ENCODE measurements at places on chromosomes 3 and 15. TPM values are rescaled to one million over a fixed set of nuclear protein-coding genes. Genes with fewer than 3 reads are reported as not detected.

Gene RGMA
- not detected for total RNA-seq

Gene GLDN
- total RNA-seq: not detected

DNA sequence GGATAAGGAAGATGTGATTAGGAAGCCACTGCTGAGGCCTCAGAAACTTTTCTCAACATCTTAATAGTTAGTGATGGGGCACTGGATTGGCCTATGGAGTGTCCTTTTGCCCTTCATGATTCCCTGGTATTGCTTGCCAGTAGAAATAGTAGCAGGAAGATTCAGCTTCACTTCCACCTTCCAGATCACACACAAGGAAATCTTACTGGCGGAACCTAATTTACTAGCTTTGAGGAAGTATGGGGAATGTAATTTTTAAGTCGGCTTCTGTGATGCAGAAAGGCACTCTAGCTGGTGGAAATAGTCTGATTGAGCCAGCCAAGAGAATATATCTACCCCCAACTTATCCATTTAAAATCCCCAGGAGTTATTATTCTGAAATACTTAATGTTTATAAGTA, 46.5 kb downstream of the LPP start:
- no peak for DNase-seq

DNA sequence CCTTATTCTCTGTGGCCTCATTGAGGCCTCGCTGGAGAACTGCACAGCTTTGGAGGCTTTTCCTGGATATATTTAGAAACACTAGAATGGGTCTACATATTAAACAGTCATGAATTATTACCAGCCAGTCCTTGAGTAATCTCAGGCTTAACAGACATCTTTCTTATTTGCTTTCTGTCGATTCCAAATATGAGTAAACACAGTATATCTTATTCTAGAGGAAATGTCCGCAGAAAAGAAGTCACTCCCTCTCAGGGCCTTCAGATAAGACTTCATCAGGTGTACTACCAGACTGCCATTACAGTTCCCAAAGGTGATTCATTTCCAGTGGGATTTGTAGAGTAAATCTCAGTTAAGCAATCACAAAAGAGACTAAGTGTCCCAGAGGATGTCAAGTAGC, 310.7 kb downstream of the RBMS3 start:
- no peak for DNase-seq

DNA sequence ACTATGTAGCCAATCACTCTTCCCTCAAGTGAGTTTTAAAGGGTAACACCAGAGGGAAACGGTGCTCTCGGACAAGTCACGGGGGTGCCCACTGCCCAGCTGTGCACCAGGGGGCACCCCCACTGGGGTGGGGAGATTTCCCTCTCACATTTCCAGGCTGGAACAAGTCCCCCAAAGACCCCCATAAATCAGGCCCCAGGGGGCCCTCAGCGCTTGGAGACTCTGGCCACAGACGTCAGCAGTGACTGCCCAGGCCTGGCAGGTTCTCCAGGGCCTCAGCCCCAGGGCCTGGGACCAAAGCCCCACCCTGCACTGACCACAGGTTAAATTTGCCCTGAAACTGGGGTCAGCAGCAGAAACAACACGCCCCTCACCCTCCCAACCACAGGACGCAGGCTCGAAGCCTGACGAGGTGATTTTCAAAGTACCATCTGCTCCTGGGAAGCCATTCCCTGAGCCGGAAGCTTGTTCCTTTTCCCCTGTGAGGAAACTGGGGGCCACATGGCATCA, 17.0 kb downstream of the XXYLT1 start:
- no peak for DNase-seq

DNA sequence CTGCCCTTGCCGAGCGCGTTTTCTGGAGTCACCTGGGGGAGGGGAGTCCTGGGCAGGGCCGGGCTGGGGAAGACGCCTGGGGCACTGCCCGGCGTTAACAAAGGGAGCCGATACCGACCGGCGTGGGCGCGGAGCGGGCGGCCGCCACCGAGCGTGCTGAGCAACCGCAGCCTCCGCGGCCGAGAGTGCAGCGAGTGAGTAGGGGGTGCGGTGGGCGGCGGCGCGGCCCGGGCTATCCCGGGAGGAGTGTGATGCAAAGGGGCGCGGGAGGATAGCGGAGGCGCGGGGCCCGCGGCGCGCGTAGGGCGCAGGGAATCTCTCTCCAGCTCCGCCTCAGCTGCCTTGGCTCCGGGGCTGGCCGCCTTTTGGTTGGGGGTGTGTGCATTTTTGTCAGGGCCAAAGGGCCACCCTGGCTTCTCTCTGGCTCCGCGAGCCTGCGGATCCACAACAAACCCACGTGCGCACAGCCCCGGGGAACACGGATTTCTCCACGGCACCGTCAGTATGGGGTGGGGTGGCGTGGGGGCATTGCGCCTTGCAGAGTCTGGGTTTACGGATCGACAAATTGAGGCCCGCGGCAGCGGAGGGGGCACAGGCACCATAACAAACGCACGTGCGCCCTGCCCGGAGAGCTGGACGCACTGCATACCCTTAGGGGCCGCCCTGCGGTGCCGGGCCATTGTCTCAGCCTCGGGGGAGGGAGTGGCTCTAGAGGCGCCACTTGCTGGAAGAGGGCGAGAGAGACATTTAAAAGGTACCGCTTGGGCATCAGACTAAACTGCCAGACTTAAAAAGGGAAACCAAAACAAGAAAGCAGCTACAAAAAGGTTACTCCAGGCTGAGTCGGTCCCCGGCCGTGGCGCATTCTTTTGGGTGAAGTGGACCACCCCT, 560 bp downstream of the ST6GAL1 start:
- peak; percentile 89 for DNase-seq

- DNase-seq: no peak
Measured at GRCh38 chr3:61947456-61947855, 386.1 kb downstream of the PTPRG start.

DNA sequence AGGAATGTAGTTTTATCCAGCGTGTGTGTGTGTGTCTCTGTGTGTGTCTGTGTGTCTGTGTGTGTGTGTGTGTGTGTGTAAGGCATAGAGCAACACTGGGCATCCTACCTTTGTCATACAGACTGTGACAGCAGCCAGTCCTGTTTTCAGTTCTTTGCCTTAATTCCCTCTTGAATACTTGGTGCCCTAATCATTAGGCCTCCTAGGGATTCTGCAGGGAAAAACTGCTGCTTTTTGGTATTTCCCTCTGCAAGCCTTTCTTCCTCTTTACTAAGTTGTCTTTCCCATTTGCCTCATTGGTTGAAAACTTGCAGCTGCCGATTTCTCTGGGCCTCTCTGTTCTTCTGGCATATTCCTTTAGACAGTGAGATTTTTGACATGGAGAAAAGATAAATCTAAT, 9.2 kb downstream of the SLC25A36 start:
- no peak for DNase-seq

DNA sequence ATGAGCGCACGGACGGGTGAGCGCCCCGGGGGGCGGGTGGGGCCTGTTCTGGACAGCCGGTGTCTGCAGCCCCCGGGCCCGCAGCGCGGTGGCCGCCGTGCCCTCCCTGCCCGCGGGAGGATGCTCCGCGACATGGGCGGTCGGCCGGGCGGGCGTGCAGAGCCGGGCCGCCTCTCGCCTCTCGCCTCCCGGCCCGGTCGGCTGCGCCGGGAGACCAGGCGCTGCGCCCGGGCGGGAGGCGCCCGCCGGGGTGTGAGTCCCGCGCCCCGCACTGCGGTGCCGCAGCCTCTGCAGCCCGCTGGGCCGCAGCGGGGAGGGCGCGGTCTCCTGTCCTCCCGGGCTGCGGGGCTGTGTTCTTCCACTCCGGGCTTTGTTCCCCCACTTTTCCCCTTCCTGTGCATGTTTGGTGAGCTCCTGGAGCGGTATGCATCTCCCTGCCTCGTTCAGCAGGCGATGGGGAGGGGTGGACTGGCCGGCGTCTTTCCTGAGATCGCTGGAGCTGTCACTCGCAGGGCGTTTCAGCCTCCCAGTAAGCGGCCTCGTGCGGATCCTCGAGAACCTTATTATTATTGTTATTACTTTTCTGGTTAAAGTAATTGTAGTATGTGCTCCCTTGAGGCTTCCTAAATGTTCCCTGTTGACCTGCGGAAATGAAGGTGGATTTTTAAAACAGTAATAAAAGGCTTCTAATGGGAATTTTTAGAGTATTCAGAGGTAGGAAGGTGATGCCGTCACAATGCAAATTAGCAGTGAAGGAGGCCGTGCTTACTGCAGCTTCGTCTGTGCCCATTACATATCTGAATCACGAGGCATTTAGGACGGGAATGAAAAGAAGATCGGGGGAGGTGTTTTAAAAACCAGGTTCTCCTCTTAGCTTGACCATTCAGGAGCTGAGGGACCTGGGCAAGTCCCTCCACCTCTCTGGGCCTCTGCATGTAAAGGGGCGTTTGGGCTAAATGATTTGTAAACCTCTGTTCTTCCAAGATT, 593 bp downstream of the TMOD2 start:
- DNase-seq: peak; percentile 46

DNA sequence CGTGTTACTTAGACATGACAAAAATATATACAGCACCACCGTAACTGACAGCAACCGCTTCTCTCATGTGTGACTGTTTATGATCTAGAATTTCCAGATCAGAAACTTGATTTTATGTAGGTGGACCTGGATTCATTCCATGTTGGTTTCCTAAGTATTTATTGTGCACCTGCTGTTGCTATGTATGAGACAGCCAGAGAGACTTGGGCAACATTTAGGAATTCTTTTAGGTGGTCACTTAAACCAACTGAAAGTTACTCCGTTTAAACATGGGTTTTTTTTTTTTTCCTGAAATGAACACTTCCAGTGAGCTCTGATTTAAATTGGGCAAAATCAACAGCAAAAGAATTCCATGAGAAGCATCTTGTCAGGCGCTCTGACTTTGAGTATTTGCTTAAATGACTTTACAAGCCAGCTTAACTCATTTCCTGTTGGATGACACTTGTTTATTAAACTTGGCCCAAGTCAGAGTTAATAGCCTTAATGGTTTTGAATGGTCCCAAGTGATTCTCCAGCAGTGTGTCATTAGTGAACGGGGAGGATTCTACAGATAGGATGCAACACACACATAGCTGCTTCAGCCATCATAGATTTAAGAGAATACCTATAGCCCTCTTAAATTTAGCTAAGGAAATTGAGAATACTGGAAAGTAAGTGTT, 31.8 kb downstream of the MITF start:
- no peak for DNase-seq

GRCh38 chr15:27323801-27324200, 352.8 kb downstream of the GABRG3 start:
- DNase-seq: no peak

DNA sequence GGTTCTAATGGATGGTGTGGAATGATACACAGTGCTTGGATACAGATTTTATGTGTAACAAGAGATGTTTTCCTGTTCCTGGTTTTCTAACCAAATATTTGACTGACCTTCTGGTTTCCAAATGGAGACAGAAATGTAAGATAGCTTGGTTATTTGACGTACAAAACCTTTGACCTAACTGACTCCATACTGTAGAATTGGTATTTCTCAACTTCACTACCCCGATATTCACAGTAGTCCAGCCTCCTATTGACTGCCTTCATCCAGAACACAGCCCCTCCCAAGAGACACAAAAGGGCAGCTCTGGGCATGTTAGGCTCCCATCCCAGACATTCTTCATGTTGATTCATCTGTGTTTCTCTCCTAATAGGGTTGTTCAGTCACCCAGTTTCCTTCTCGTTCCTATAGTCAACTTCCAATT, 33.4 kb downstream of the MYO1E start:
- DNase-seq: no peak

GRCh38 chr3:58032186-58032585, 24.0 kb downstream of the FLNB start:
- DNase-seq: no peak
